ENCODE measurements at places on chromosomes 7 and 10.

DNA sequence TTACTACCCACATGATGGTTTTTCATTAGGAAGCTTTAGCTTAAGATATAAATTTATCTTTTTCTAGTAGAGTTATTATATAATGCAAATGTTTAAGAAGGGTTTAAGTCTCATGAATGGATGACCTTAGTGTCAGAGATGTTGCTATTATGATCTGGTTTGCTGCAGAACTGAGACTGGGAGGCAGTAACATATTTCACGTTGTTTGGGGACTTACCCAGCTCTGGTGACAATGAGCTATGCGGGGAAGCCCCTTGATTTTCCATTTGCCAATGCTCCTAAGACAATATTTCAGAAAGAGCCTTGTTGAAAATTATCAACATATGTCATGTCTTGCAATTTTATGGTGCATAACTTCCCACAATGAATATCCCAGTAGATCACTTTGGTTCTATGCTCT lies 754.6 kb downstream of the REEP3 start:
- no peak for DNase-seq

DNA sequence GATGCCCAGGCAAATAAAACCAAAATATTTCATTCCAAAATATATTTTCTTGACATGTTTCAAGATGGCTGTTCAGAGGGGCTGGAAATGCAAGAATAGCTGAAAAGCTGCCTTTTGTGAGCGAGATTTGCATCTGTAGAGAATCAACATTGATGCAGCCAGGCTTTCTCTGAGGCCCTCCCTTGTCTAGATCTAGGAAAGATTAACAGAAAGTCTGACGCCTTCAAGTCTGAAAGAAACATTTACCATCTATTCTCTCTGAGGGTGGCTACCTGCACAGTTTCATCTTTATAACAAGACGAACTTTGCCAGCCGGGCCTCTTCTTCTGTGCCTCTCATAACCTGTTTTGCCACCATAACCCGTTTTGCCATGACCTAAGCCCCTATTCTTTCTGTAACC lies 170.2 kb downstream of the AKR1D1 start:
- DNase-seq, result no peak

GRCh38 chr7:102273749-102274712 lies 12.6 kb upstream of the SH2B2 start:
- no peak for DNase-seq

- no peak for DNase-seq
These were observed 13.8 kb downstream of the CYP3A5 start for GRCh38 chr7:99666013-99666395.

DNA sequence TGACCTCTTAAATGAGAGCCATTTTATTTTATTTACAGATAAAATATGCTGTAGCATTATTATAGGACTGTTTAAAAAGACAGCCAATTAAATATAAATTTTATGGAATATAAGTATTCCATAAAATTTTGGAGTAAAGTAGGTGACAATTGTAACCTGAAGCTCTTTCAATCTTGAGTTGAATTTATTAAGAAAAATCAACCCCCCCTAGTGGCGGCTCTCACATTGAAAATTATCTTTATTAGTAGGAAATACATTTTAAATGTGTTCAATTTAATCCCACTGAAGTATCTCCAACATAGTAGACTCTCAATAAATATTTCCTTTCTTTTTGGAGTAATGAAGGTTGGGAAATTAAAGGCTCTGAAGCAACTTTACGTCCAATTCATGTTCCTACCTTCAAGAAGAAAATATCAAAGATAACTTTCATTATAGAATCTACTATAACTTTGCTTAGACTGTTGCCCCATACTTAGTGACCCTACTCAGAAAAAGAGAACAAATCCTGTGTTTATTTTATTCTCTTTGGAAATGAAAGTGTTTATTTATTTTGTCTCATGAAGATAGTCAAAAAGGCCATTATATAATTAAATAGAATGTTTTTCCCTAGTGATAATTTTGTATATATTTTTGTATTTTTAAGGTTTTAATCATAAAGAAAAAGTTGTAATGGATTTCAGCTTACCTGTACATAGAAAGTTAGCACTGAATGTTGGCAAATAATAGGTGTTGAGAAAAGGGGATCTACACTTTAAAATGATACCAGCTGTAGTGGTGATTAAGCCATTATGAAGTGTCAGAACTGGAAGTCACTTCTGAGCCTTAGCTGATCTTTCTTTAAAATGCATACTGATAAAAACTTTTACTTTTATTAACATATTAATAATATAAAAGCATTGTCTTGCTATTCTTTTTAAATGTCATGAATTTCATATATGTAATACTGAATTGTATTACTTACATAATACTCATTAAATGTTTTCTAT lies 3.3 kb downstream of the AHR start:
- no peak for DNase-seq

DNA sequence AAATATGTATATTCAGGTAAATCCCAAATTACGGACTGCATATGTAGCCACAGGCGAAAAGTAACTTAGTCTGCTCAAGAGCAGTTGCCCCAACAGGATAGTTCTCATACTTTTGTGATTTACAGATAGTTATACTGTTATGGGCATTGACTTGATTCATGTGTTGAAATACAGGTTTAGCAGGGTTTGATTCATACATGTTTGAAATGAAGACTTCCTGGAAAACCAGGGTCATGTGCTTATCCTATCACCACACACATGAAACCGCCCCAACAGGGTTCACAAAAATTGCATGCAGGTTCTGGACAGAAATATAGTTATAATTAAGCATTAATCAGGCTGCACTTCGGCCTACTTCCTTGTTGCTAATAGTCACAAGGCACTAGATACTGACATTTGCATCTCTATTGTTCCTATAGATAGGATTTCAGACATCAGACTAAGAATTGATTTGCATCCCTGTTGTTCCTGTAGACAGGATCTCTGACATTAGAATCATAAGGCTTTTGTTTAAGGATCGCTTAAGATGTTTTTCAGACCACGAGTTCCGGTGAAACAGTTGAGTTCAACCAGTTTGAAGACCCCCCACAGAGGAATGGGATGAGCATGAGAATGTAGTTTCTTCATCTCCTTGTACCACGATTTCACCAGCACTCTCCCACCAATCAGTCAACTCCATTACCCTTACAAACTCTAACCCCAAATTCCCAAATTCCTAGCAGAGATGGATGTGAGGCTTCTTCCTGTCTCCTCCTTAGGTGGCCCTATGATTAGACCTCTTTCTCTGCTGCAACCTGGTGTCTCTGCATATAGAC lies 2.0 kb upstream of the ZNF398 start:
- DNase-seq, result no peak

- no peak for DNase-seq
These were observed 3.4 kb downstream of the MMRN2 start for GRCh38 chr10:86953747-86954680.

DNA sequence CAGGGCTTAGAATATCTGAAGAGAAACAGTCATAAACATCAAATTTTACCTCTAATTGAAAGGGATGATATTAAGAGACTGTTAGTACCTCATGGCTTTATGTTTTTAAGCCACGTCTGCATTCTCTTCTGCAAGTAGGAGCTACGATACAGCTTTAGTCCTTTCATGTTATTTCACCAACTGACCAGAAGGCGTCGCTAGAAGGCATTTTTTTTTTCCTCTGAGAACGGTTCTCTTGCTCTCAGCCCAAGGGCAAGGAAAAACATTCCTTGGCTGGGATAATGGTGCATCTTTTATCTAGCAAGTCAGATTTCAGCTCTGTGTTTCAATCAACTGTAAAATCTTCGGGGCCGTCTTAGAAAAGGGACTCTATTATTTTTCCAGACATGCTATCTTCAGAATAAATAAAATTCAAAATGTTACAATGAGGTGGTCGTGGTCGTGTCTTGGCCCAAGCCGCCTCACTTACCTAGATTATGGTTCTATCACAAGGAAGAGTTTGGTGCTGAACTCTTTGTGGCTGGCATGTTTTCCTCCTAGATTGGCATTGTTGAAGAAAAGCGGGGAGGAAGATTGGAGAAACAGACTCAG lies 41.6 kb upstream of the LYZL2 start:
- DNase-seq, result no peak
